T-helper 9 cell (primary cell): ENCODE measurements at places on chromosomes 6 and 20.

GRCh38 chr6:20169119-20169557 is 43.1 kb downstream of the MBOAT1 start:
- DNase-seq = no peak

DNA sequence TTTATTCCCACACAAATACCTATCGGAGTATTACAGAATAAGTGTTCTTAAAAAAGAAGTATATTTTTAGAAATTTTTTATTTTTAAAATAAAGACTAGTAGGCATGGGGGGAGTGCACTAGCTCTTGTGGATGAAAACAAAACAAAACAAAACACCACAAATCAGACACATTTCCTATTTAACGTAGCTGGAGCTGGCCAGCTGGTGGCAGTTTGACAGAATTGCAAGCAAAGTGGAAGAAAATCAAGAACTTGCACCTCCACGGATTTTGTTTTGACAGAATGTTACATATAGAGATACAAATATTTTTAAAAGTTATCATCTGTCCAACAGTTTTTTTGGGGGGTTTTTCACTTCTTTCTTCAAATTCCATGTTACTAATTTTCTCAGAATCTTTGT is 63.6 kb upstream of the SNRPB2 start:
- DNase-seq = no peak

DNA sequence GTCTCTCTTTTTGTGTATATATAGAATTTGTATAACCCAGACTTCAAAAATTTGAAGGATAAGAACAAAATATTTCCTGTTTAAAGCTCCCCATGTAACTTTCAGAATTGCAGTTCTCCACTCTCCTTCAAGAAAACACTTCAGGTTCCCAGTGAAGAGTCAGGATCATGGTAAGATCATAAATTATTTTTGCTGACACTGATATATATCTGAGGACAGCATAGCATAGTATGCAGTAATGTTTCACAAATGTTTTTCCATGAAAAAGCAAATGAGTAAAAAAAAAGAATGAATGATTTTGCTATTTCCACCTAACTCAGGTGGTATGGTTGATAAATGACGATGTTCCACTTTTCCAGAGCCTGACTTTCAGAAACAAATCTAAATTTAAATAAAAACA is 545.6 kb upstream of the EPHA7 start:
- no peak for DNase-seq

DNA sequence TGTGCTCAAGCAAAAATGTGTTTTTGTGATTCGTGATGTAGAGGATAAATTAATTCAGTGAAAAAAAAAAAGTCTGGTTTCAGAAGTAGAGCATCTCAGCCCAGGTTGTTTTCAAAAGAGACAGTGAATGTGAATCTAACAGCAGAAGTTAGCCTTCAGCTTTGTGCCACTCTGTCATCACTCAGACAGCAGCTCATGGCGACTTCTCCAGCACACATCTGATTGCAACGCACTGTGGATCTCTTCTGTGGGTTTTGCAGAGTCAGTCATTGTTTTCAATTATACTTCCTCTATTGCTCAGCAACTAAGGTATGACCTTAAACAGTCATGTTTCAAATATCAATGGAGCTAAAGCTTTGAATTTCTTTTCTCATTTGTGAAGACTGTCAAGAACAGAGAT is 335.5 kb upstream of the POU3F2 start:
- no peak for DNase-seq

- DNase-seq = no peak
Observed at GRCh38 chr20:11832851-11833250, 84.8 kb upstream of the BTBD3 start.

DNA sequence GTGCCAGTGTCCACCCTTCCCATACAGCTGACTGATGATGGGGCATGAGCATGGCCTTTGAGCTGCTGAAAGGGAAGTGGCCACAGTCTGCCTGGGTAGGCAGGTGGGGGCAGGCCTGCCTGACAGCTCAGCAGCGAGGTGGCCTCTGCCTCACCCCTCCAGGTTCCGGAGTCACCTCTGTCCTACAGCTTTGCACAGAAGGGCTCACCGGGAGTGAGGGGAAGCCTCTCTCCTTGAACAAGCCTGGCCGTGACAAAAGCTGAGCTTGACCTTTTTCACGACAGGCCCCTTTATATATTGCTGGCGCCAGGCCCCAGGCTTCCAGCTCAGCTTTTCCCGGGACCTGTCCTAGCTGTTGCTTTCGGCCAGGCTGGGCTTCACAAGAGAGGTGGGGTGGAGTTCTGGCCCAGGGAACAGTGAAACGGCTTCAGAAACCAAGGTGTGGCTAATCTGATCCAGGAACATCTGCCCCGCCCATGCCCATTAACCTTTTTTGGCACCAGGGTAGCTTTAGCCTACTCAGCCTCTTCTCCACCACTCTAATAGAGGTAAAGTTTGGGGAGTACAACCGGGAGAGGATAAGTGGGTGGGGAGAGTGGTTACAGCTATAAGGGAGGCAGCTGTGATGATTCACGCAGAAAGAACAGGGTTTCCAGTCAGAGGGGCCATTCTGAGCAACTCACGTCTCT is 42.9 kb downstream of the C6orf132 start:
- no peak for DNase-seq

GRCh38 chr6:110561008-110561396 is 84.6 kb upstream of the SLC22A16 start:
- DNase-seq = no peak

DNA sequence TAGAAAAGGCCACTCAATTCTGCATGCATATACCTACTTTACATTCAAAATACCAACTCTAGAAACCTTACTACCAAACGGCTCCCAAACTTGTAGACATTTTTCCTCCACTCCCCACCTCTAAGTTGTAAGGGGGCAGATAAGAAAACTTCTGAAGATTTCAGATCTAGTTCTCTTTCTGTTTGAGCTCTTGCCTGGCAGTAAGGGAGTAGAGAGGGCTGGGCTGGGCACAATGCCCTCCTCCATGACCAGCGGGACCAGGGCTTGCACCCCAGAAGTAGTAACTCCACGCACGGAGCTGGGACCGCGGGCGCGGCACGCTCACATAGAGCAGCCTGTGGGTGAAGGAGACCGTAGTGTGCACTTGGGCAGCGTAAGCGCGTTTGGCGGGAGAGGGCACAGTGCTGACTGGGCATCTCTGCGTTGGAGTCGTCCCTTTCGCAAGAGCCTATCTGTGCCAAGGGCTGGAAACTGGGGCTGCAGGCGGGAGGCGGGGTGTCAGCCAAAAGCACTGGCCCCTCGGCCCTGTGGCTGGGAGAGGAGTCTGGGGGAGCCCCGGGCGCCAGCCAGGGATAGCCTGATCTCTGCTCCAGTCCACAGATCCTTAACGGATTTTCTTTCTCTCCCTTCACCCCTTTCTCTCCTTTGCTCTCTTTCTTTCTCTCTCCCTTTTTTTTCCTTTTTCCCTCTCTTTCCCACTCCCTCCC is 32.4 kb downstream of the PHACTR1 start:
- DNase-seq = no peak

DNA sequence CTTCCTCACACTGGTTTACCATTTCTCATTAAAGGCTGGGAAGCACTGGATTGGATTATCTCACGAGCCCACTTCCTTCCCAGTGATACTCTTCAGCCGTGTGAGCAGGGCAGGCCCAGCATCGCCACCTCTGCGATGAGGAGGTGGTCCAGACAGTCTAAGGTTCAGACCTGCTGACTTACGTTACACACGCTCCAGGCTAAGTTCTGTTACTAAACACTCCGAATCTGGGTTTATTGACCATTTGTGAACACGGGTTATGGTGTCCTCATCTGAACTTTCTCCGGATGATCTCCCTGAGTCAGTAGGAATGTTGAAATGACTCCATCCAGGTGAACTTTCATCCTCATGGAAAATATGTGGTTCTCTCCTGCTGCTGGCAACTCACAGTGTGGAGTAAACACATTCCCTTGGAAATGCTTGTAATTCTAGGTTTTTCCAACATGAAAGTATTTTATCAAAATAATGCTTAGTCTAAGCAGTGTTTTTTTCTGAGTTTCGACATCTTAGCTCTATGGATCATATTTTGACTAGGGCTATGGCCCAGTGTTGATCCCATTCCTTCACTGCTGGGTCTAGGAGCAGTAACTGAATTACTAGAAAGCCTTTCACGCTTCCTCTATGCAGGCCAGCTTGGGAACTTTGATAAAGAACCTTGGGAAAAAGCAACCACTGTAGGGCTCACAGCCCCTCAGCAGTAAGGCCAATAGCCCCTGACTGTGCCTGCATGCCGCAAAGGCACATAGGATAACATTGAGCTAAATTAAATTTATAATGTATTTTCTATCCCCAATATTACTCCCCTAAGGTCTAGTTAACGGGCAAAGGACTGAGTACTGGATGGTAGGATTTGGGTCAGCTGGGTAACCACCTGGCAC is 37.7 kb upstream of the PXDC1 start:
- DNase-seq = no peak

DNA sequence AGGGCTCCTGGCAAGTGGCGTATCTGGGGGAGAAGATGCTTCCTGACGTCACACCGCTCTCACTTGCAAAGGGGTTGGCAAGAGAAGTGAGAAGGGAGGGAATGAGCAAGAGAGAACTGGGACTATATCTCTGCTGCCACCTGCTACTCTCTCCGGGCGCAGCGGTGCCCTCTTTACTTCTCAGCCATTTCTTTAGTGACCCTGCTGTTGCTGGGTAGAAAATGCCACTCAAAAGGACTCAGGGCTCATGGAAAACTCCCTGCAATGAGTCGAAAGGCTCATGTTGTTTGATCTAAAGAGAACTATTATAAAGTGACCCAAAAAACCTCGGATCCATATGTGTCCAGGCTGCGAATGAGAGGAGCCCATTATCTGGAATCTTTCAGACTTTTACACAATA is 401.8 kb downstream of the SAMD5 start:
- no peak for DNase-seq

- DNase-seq = no peak
Observed at GRCh38 chr20:8301655-8302054, 169.6 kb downstream of the PLCB1 start.
